T-helper 17 cell (primary cell): ENCODE measurements at places on chromosomes 5 and 9.

DNA sequence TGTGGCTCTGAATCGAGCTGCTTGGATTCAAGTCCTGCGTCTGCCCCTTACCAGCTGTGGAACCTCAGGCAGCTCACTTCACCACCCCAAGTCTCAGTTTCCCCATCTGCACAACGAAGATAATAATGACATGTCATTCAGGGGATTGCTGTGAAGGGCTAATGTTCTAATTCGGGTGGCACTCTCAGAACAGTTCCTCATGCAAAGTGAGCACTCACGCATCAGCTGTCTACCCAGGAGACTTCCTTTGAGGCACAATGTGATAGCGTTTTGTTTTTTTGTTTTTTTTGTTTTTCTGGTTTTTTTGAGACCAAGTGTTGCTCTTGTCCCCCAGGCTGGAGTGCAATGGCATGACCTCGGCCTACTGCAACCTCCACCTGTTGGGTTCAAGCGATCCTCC is 56.4 kb downstream of the NTNG2 start:
- no peak for DNase-seq
- H3K4me1 ChIP-seq, result peaks cover under 1% of the 10 kb centered on the region
- H3K4me3 ChIP-seq, result no peak overlapping the region
- peaks cover 25% of the 10 kb centered on the region for H3K27me3 ChIP-seq
- no peaks in the 10 kb centered on the region for H3K36me3 ChIP-seq

- peak overlapping the region; percentile 19 for H3K4me3 ChIP-seq
- no peak for DNase-seq
- peaks cover 43% of the 10 kb centered on the region for H3K4me1 ChIP-seq
- no peaks in the 10 kb centered on the region for H3K27me3 ChIP-seq
- H3K36me3 ChIP-seq, result no peaks in the 10 kb centered on the region
- peak overlapping the region; percentile 47 for H3K27ac ChIP-seq
Measured at GRCh38 chr9:134061019-134061687, 6.7 kb downstream of the BRD3 start.

DNA sequence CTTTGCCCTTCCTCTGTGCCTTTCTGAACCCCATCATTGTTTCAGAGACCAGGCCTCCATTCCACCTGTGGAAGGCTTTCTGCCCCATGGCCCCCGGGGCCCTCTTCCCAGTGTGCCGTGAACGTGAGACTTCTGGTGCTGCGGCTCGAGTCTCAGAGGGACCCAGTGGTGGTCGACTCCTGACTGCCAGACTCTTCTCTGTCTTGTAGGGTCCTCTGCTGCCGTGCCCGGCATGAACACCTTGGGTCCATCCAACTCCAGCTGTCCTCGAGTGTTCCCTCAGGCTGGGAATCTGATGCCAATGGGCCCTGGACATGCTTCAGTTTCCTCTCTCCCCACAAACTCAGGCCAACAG is 20.1 kb upstream of the LTC4S start:
- no peak for DNase-seq
- H3K36me3 ChIP-seq, result no peaks in the 10 kb centered on the region
- peaks cover 2% of the 10 kb centered on the region for H3K4me1 ChIP-seq
- peak overlapping the region; percentile 87 for H3K27ac ChIP-seq
- H3K27me3 ChIP-seq, result no peaks in the 10 kb centered on the region

DNA sequence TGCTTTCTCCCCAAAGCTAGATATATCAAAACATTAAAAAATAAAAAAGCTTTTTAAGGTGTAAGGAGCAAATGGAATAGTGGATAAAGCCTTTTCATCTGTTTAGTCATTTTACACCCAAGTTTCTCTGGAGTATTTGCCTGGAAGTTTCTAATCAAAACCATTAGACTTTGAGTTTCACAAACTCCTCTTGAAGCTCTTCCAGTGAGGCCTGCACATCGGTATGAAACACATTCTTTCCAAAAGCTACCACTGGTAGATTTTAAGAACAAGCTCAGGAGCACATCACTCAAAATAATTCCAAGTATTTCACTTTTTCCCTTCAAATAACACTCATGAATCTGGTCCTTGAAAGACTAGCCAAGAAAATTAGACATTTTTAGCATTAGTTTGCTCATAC is 5.7 kb downstream of the TRIM52 start:
- no peak overlapping the region for H3K4me3 ChIP-seq
- H3K27me3 ChIP-seq, result no peaks in the 10 kb centered on the region
- peaks cover 3% of the 10 kb centered on the region for H3K36me3 ChIP-seq

GRCh38 chr9:13570068-13570974 is 290.8 kb upstream of the MPDZ start:
- no peak overlapping the region for H3K27ac ChIP-seq
- no peak overlapping the region for H3K4me3 ChIP-seq
- H3K36me3 ChIP-seq, result no peaks in the 10 kb centered on the region
- peaks cover 6% of the 10 kb centered on the region for H3K27me3 ChIP-seq
- peaks cover 5% of the 10 kb centered on the region for H3K4me1 ChIP-seq

DNA sequence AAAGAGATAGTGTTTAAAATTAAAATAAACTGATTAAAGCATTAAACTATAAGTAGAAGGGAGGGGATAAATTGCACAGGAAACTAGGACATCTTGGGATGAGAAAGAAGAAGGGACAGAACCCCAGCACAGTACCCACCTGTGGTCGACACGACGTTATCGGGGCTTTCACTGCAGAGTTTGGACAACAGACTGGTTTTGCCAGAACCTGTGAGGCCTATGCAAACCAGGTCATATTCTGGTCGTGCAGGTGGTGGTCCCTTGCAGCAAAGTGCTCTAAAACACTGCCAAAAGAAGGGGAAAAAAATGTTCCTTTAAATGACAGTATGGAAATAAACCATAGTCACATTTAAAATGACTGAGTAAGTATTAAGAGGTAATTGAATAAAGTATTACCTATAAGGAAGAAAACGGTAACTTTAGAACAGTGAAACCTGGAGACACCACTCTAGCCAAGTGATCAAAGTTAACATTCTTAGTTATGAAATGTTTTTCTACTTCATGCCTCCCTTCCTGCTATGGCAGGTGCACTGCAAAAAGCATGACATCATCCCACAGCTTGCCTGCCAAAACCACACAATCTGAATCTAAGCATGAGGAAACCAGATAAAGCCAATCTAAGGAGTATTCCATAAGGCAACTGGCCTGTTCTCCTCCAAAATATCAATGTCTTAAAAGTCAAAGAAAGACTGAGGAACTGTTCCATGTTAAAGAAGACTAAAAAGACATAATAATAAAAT is 138.6 kb downstream of the ARL15 start:
- no peak overlapping the region for H3K4me3 ChIP-seq
- H3K4me1 ChIP-seq, result no peaks in the 10 kb centered on the region
- H3K27me3 ChIP-seq, result no peaks in the 10 kb centered on the region
- no peak overlapping the region for H3K27ac ChIP-seq

DNA sequence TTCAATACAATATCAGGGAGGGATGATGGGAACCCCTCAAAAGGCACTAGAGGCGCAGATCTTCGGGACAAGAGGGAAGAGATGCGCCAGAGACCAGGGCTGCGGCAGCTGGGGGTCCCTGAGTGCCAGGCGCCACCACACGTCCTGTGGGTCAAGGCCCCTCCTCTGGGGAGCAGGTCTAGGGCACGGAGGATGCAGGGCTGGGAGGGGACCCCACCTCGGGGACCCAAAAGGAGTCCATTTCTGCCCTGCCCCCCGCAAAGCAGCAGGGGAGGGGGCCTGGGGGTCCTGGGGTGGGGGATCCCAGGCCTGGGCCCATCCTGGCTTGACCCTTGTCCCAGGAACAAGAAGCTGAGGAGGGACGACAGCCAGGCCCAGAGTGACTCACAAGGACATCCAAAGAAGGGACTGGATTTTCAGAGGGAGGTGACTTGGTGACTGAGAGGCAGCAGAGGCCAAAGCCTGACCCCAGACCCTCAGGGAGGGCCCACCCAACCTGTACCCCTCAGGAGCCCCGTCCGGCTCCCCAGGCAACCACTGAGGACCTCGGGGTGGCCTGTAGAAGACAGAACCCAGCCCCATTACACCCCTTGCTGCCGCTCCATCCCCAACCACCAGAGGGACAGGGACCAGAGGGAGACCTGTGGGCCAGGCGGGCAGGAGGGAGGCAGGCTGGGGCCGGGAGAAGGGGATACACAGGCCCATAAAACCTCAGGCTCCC is 54.2 kb downstream of the LRSAM1 start:
- DNase-seq, result no peak
- no peaks in the 10 kb centered on the region for H3K27me3 ChIP-seq
- no peak overlapping the region for H3K4me3 ChIP-seq
- H3K36me3 ChIP-seq, result no peaks in the 10 kb centered on the region
- H3K27ac ChIP-seq, result no peak overlapping the region
- H3K4me1 ChIP-seq, result no peaks in the 10 kb centered on the region

- H3K4me1 ChIP-seq, result peaks cover 3% of the 10 kb centered on the region
- no peaks in the 10 kb centered on the region for H3K27me3 ChIP-seq
- H3K4me3 ChIP-seq, result no peak overlapping the region
- no peak for DNase-seq
- no peaks in the 10 kb centered on the region for H3K36me3 ChIP-seq
Measured at GRCh38 chr9:89631384-89631783, 26.6 kb downstream of the GADD45G start.

GRCh38 chr9:115191667-115192066 is 73.7 kb upstream of the TNC start:
- peaks cover 12% of the 10 kb centered on the region for H3K27me3 ChIP-seq
- no peak for DNase-seq
- H3K27ac ChIP-seq, result no peak overlapping the region
- H3K4me1 ChIP-seq, result no peaks in the 10 kb centered on the region
- peaks cover 2% of the 10 kb centered on the region for H3K36me3 ChIP-seq

DNA sequence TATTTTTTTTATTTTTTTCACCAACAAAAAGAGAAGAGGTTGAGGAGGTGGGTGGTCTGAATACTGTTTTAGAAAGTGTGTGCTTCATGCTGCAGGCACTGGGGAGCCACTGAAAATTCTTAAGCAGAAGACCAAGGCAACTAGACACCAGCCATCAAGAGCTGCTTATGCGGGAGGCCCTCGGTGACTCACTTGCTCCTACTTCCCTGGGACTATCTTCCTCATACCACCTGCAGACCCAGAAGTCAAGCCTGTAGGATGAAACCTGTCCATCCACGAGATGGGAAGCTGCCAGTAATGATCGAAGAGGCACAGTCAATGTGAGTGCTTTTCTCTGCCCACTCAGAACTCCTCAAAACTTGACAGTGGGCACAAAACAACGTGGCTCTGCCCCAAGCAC is 125.8 kb upstream of the SLC44A1 start:
- H3K36me3 ChIP-seq, result no peaks in the 10 kb centered on the region
- no peak overlapping the region for H3K4me3 ChIP-seq
- H3K4me1 ChIP-seq, result peaks cover 45% of the 10 kb centered on the region
- no peak overlapping the region for H3K27ac ChIP-seq

DNA sequence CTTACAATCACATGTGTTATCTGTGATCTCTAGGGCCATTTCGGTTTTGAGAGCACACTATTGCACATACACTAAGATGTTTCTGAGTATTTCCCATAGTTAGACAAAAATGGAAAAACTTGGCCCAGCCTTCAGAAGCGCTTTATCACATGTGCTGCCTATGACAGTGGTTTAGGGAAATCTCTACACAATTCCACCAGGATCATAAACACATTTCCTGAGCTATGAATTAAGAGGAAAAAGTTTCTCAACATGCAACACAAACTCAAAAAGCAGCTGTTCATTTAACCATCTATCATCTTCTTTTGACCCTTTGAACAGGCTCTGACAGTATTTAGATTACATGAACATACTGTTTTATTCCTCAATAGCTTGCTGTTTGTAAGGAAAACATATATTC is 15.1 kb downstream of the FGF1 start:
- peaks cover 14% of the 10 kb centered on the region for H3K27me3 ChIP-seq
- H3K4me1 ChIP-seq, result no peaks in the 10 kb centered on the region
- H3K36me3 ChIP-seq, result peaks cover 3% of the 10 kb centered on the region
- no peak for DNase-seq
- H3K4me3 ChIP-seq, result no peak overlapping the region

DNA sequence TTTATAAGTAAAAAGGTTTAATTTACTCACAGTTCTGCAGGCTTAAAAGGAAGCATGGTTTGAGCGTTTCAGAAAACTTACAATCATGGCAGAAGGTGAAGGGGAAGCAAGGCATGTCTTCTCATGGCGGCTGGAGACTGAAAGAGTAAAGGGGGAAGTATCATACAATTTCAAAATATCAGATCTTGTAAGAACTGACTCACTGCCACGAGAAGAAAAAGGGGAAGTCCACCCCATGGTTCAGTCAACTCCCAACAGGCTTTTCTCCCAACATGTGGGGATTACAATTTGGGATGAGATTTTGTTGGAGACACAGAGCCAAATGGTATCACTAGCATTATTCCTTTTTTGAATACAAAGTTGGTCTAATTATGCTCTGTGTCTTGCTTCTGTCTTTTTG is 627.9 kb upstream of the ST8SIA4 start:
- DNase-seq, result no peak
- H3K36me3 ChIP-seq, result no peaks in the 10 kb centered on the region
- H3K27me3 ChIP-seq, result no peaks in the 10 kb centered on the region

GRCh38 chr9:99085949-99086948 is 18.7 kb upstream of the TGFBR1 start:
- H3K4me3 ChIP-seq, result no peak overlapping the region
- no peaks in the 10 kb centered on the region for H3K27me3 ChIP-seq
- H3K27ac ChIP-seq, result peak overlapping the region; percentile 22
- DNase-seq, result no peak
- peaks cover 2% of the 10 kb centered on the region for H3K36me3 ChIP-seq

- no peak for DNase-seq
- H3K4me1 ChIP-seq, result no peaks in the 10 kb centered on the region
- no peaks in the 10 kb centered on the region for H3K36me3 ChIP-seq
- H3K27ac ChIP-seq, result no peak overlapping the region
Measured at GRCh38 chr5:39919876-39920275, 495.1 kb upstream of the DAB2 start.

DNA sequence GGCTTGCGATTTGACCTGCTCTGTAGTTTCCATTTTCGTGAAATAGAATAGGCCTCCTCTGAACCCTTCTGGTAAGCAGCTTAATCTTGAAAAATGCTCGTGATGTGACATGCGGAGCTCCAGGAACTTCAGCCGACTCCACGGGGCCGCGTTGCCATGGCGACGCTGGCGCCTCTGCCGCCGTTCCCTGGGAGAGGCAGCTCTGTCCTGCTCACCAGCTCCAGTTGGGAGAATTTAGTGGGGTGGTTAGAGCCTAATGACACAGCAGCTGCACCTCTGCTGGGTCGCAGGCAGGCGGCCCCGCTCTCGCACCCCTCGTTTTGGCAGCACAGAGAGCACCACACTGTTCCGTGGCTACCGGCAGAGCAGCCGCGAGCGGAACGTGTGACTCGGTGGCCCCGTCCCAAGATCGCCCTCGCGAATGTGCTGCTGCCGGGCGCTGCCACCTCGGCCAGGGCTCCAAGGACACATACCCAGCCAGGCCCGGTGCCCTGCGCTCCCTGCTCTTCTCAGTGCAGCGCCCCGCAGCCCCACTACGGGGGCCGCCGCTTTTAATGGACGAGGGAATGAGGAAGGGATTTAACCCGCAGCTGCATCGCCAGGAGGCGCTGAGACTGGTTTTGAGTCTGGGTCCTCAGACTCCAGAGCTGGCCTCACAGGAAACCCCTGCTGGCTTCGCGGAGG is 131.2 kb upstream of the LMX1B start:
- H3K4me1 ChIP-seq, result peaks cover 25% of the 10 kb centered on the region
- no peak for DNase-seq
- no peak overlapping the region for H3K4me3 ChIP-seq
- H3K27ac ChIP-seq, result no peak overlapping the region
- H3K27me3 ChIP-seq, result no peaks in the 10 kb centered on the region

DNA sequence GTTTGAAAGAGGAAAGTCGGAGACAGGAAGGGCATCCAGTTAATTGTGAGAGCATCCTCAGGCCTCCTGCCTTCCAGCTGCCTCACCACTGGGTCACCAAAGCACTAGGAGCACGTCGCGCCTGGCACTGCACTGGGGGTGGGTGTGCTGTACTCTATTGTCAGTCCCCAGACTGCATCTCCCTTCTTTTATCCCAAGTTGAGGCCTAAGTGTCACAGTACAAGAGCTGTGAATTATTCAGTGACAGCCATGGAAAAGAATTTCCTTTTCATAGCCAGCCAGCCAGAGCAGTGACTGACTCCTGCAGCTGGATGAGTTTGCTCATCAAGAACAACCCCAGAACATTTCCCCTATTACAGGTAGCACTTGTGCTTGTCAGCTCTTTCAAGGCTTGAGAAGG is 16.3 kb downstream of the CLTA start:
- no peaks in the 10 kb centered on the region for H3K36me3 ChIP-seq
- H3K4me1 ChIP-seq, result peaks cover 20% of the 10 kb centered on the region
